ENCODE measurements at places on chromosomes 7 and 10.
A peak's percentile ranks its signal among the peaks of the same experiment; 100 is the strongest.

- DNase-seq, result no peak
These were observed 47.5 kb downstream of the DLG5 start for GRCh38 chr10:77879065-77879464.

GRCh38 chr10:79304479-79305087, 42.7 kb upstream of the PPIF start:
- DNase-seq, result no peak

DNA sequence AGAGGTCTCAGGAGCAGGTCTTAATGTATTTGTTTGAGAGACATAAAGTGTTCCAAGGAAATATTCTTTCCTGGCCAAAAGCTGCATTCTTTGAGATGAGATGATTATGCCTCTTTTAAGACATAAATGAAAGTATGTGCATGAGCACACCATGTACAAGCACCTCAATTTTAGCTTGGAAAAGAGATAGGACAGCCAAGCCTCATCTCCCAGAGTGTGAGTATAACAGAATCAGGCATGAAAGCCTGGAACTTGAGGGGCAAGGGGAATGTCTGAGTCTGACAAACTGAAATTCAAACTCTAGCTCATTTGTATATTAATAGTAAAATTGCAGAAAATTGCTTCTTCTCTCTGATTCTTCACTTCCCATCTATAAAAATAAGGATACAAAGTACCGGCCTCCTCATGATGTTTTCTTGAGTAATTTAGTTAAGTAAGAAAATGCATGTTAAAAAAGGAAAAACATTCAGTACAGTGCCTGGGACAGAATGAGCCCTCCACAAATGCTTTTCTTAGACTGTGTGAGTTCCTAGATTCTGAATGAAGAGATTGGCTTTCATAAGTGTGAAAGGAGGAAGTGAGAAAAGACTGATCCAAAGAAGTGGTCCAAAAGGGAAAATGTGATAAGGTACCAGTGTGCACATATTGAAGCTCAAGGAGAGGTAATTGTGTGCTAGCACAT, 1260.9 kb upstream of the SORCS1 start:
- DNase-seq, result no peak

GRCh38 chr7:2559283-2559950, 638 bp downstream of the IQCE start:
- DNase-seq, result peak; percentile 41

GRCh38 chr7:151100921-151101320, 14.6 kb downstream of the AGAP3 start:
- DNase-seq, result no peak

DNA sequence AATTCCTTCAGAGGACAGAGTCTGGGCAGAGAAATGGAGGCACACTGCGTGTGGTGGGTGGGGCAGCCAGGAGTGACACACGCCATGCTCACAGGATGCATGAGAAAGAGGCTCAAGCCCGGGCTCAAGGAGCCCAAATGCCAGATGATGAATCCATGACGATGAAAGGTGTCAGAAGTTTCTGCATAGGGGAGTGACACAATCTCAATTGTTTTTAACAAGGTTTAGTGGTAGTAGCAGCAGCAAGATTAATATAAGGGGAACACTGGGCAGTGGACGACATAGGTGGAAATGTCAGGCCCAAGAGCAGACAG, 126.1 kb downstream of the TNS3 start:
- no peak for DNase-seq

GRCh38 chr10:46543466-46544377, 12.7 kb downstream of the GPRIN2 start:
- DNase-seq, result no peak

- no peak for DNase-seq
These were observed 2.2 kb upstream of the TMEM196 start for GRCh38 chr7:19775578-19775977.

DNA sequence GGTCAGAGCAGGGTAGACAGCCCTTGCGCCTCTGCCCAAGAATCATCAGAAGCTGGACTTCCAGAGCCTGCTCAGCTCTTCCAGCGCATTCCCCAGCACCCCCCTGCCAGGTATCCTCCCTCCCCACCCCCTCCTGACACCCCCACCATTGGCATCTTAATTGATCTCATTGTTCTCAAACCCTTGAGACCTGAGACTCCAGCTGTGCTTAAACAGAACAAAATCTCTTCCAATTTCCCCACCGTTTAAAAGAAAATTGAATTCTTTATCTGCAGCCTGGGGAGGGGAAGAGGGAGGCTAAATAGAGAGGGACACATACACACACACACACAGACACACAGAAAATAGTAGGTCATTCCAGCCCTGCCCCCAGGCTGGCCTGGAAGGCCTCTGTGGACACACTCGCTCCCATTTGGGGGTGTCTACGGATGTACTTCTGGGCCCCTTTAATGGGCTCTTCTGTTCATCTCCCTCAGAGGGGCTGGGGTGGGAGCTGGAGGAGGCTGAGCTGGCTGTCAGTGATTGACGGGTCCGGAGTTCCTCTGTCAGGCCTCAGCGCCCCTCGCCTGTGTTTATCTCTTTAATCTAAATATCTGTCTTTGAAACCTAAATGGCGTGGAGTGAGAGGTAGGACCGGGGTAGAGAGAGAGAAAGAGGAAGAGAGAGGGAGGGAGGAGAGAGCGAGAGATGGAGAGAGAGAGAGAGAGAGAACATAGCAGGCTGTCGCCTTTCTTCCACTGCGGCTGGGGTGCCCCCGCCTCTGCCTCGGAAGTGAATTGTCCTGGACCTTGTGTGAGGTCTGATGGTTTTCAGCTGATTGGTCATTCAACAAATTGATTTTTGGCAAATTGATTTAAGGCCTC, 61.7 kb downstream of the C10orf105 start:
- DNase-seq, result no peak

GRCh38 chr7:101185258-101185839, 5.3 kb upstream of the NAT16 start:
- no peak for DNase-seq

DNA sequence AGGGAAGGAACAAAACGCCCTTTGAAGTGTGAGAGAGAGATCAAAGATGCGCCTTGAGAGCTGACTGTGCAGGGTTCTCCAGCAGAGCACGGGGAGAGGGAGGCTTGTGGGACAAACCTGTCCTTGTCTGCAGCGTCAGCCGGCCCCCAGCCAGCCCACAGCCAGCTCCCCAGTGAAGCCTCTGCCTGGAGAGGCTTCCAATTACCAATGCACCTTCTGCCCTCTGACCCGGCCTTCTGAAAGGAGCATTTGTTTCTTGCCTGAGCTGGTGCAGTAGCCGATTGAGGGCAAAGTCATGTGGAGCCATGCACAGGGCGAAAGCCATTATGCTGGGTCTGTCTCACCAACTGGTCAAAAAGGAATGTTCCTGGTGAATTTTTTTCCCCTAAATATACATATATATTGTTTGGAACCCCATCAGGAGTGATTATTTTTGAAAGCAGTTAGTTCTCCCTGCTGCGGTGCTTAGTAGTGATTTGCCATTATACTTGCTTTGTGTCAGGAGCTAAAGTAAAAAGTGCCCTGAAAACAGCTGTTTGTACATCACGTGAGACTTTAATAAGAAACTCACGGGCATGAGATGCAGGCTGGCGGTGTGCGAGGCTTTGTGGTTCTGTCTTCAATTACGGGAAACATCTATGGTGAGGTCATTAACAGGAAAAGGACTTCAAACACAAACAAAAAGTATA, 268.6 kb downstream of the KLF6 start:
- DNase-seq, result peak; percentile 9

Data from CD4-positive, alpha-beta T cell treated with Interleukin-6 for 4 hours (primary cell).